Peyer's patch (tissue), 4 donors: ENCODE measurements at places on chromosomes 5 and 9. TPM values are rescaled to one million over a fixed set of nuclear protein-coding genes. Genes with fewer than 3 reads are reported as not detected.

FOXD4L6 gene
- total RNA-seq = not detected

FRRS1L gene
- 3.0 TPM for total RNA-seq

FLT4 gene
- total RNA-seq = 5.7 TPM

CTXN3 gene
- total RNA-seq = not detected

ADAM19 gene
- total RNA-seq = 1.1 TPM

SLC25A48 gene
- total RNA-seq = 9.0 TPM

NOXA1 gene
- total RNA-seq = 35.5 TPM

SLC45A2 gene
- not detected for total RNA-seq

CCDC171 gene
- total RNA-seq = 3.2 TPM

HAVCR2 gene
- total RNA-seq = 0.38 TPM

PCAT7 gene
- total RNA-seq = not detected

DNA sequence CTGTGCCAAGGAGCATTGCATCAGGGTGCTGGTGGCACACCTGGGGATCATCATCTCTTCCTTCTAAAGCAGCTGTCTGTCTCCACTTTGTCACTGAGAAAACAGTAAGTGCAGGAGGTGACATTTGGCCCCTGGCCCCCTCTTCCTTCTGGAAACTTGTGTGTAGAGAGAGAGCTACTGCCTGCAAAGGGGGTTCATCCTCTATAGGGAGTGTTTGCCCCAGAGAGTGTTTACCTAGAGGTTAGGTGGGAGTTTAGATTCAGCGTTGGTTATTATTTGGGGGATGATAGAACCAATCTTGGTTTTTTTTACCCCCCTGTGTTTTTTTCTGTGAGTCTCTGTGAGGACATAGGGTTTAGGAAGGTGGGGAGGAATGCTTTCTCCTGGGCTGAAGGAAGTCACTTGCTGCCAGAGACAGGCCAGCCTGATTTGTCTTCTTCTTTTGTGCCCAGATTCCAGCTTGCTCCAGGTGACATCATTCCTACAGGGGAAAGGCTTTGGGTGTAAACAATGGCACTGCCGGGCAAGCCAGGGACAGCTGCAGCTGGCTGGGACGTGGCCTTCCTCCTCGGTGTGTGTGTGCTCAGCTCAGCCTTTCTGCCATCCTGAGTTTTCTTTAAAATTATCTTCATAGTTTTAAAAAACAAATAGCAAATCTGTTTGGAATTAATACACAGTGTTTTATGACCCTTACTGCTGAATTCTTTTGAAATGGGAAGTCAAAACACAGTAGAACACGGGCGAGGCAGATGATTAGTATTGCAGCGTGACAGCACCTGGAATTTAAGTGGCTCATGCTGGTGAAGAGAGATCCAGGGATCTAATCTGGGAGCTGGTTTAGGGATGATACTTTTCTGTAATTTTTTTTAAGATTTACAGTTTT, 24.5 kb downstream of the PRRC2B start:
- no peak overlapping the region for H3K4me3 ChIP-seq
- peak overlapping the region; percentile 13 for H3K27ac ChIP-seq
- H3K36me3 ChIP-seq = no peaks in the 10 kb centered on the region
- DNase-seq = no peak
- H3K4me1 ChIP-seq = peaks cover 4% of the 10 kb centered on the region

DNA sequence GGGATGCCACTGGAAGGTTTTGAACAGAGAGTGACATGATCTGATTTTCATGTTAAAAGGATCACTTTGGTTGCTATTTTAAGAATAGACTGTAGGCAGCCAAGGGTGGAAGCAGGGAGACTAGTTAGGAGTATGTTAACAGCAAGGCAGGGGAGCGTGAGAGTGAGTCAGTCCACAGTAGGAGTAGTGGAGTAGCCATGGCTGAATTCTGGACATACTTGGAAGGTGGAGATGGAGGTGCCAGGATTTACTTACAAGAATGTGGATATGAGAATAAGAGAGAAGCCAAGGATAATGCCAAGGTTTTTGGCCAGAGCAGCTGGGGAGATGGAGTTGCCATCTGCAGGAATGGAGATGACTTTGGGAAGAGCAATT, 118.8 kb downstream of the GALNT10 start:
- no peak for DNase-seq
- no peaks in the 10 kb centered on the region for H3K4me1 ChIP-seq
- H3K4me3 ChIP-seq = no peak overlapping the region

DNA sequence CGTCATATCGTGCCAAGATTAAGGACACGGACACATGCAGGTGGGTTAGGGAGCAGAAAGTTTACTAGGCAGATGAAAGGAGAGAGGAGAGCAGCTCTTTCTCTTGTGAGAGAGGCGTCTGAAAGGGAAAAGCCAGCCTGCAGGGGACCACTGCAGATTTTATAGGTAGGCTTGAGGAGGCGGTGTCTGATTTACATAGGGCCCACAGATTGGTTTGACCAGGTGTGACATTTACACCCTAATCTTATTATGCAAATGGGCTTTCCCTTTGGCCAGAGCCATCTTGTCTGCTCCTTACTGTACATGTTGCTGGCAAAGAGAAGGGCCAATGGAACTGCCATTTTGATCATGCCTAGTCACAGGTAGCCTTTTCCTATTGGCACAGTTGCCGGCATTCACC, 137.2 kb upstream of the TAF11L2 start:
- H3K4me3 ChIP-seq = no peak overlapping the region
- no peaks in the 10 kb centered on the region for H3K27me3 ChIP-seq
- no peak for DNase-seq
- no peaks in the 10 kb centered on the region for H3K36me3 ChIP-seq

DNA sequence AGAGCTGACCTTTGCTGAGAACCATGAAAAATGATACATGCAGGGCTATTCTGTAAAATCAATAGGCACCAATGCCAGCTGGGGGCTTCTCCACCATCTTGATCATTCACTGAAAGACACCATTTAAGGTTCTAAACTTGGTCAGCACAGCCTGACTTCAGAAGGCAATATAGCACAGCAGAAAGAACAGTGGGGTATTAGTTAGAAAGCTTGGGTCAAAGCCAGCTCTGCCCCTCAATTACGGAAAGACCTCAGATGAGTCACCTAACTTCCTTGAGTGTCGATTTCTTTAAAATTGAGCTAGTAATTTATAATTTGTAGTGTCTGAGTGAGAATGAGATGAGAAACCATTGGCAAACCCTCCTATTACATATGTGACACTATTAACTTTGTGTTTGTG, 3.4 kb downstream of the TNC start:
- no peak overlapping the region for H3K27ac ChIP-seq
- H3K36me3 ChIP-seq = no peaks in the 10 kb centered on the region
- H3K4me1 ChIP-seq = no peaks in the 10 kb centered on the region
- no peaks in the 10 kb centered on the region for H3K27me3 ChIP-seq
- DNase-seq = no peak

GRCh38 chr5:159202151-159202550, 7.2 kb downstream of the RNF145 start:
- H3K36me3 ChIP-seq = peaks cover 3% of the 10 kb centered on the region
- H3K4me3 ChIP-seq = no peak overlapping the region
- DNase-seq = no peak
- H3K27me3 ChIP-seq = no peaks in the 10 kb centered on the region

- H3K4me1 ChIP-seq = no peaks in the 10 kb centered on the region
- H3K27me3 ChIP-seq = no peaks in the 10 kb centered on the region
- no peak overlapping the region for H3K4me3 ChIP-seq
- no peak overlapping the region for H3K27ac ChIP-seq
Observed at GRCh38 chr5:156949424-156949823, 13.6 kb downstream of the TIMD4 start.

GRCh38 chr9:12773562-12773961, 1.3 kb upstream of the LURAP1L start:
- no peaks in the 10 kb centered on the region for H3K36me3 ChIP-seq
- no peak overlapping the region for H3K27ac ChIP-seq
- no peak overlapping the region for H3K4me3 ChIP-seq
- H3K27me3 ChIP-seq = no peaks in the 10 kb centered on the region

DNA sequence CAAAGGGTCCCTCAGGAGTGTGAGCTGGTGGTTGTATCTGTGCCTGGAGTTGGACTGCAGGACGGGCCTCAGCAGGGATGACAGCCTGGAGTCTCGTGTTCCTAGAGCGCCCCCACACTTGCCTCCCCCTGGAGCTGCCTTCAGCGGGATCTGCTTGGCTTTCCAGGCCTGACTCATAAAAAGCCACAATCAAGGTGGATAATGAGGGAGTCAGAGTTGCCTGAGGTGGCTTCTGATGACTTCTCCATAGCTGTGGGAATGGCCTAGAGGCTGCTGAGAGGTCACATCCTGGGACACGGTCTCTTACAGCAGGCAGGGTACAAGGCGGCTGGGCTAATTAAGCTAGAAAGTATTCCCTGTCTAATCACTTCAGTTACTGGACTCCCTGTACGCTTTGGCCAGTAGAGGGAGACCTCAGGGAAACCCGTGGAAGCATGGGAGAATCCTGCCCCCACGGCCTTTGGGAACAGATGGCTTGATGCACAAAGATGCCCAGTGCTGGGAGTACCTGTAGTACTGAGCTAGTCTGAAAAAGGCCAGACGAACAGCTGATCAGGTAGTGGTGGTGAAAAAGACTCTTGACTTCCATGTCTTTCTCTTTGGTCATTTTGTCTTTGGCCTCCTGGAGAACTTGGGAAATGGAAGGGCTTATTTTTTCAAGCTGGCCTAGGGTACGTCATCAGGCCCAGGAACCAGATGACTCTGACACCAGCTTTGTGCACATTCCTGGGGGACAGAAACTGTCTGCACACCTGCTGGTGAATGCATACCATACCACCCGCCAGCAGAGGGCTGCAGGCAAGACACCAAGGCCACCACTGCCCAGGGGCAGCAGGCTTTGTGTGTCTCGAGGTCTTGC, 16.1 kb upstream of the FRRS1L start:
- no peak overlapping the region for H3K4me3 ChIP-seq
- no peaks in the 10 kb centered on the region for H3K36me3 ChIP-seq
- no peaks in the 10 kb centered on the region for H3K4me1 ChIP-seq
- no peak for DNase-seq

DNA sequence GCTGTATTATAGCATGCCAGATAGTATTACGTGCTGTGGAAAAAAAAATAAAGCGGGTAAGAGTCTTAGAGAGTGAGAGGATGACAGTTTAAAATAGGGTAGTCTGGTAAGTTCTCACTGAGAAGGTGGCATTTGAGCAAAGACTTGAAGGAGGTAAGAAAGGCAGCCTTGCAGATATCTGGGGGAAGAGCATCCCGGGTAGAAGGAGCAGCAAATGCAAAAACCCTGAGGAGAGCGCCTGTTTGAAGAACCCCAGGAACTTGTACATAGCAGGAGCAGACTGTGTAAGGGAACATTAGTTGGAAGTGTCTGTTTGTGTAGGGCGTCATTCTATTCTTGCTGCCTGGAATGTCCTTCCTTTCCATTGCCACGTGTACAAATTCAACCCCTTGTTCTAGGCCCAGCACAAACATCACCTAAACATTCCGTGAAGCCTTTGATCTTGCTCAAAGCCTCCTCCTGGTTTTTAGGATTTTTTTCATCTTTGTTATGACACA, 2.6 kb downstream of the AP3S1 start:
- no peaks in the 10 kb centered on the region for H3K27me3 ChIP-seq
- no peak overlapping the region for H3K27ac ChIP-seq

- H3K27me3 ChIP-seq = no peaks in the 10 kb centered on the region
- no peaks in the 10 kb centered on the region for H3K36me3 ChIP-seq
- no peak for DNase-seq
- no peak overlapping the region for H3K4me3 ChIP-seq
- H3K27ac ChIP-seq = peak overlapping the region; percentile 99
- peaks cover 5% of the 10 kb centered on the region for H3K4me1 ChIP-seq
Observed at GRCh38 chr5:61329550-61330128, 2.4 kb upstream of the ZSWIM6 start.

- no peak for DNase-seq
- no peak overlapping the region for H3K4me3 ChIP-seq
- no peaks in the 10 kb centered on the region for H3K27me3 ChIP-seq
- no peaks in the 10 kb centered on the region for H3K36me3 ChIP-seq
- H3K4me1 ChIP-seq = no peaks in the 10 kb centered on the region
Observed at GRCh38 chr5:74426506-74426905, 214.0 kb downstream of the ENC1 start.

DNA sequence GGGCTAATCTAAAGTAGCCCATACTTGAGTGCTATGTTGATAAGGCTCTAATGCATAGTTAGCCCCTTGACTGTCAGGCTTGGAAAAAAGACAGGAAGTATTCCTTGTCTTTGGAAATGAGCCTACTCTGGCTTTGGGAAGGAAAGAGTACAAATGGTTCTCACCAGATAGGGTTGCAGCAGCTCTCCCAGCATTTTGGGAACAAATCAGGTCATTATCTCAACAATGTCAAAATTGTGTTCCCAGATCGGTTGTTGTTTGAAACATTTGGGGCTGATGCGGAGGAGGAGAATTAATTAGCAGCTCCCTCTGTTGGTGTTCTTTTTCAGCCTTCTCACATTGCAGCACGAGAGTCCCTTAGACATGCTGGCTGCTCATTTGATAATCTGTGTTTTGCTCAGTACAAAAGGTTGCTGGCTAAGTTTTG, 294.7 kb upstream of the DMRT1 start:
- no peaks in the 10 kb centered on the region for H3K36me3 ChIP-seq
- no peaks in the 10 kb centered on the region for H3K27me3 ChIP-seq
- H3K4me1 ChIP-seq = no peaks in the 10 kb centered on the region
- DNase-seq = no peak

- H3K27ac ChIP-seq = no peak overlapping the region
- H3K4me3 ChIP-seq = no peak overlapping the region
- no peaks in the 10 kb centered on the region for H3K27me3 ChIP-seq
- H3K4me1 ChIP-seq = no peaks in the 10 kb centered on the region
- no peaks in the 10 kb centered on the region for H3K36me3 ChIP-seq
- no peak for DNase-seq
Observed at GRCh38 chr5:8333485-8333884, 464.5 kb downstream of the MTRR start.

DNA sequence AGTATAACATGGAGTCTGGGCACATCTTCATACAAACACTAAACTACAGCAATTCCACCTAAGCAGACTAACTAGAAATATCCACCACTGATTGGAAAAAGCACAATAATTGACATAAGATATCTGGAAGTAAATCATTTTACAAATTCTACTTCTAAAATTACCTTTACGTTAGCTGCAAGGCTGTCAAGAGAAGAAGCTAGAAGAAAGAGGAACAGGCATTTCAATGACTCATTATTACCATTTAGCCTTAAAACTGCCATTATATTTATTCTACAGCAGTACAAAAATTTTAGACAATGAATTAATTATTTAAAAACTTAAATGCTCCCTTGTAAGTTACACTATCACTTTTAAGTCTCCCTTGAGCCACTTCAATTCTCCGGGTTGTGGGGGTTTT, 43.4 kb upstream of the PLPP6 start:
- H3K4me1 ChIP-seq = no peaks in the 10 kb centered on the region
- H3K27ac ChIP-seq = no peak overlapping the region
- H3K4me3 ChIP-seq = no peak overlapping the region

GRCh38 chr9:130196643-130197042, 24.4 kb downstream of the NCS1 start:
- H3K27ac ChIP-seq = no peak overlapping the region
- no peaks in the 10 kb centered on the region for H3K4me1 ChIP-seq
- H3K27me3 ChIP-seq = no peaks in the 10 kb centered on the region
- no peak for DNase-seq

DNA sequence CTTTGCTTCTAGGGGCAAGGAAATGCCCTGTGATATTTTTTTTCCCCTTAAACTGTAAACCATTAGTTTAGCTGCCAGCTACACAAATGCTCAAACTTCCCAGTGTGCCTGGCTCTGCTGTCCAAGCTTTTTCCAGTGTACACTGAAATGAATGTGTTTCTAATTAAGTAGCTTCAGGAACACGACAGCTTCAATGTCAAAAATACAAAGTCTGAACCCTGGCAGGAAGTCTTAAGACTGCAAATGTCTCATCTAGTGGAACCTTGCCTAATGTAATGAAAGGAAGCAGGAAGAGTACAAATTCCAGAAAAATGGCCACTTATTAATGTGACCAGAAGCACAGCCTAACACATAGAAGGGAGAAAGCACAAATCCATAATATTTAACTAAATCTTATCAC, 255.2 kb downstream of the CRB2 start:
- no peaks in the 10 kb centered on the region for H3K36me3 ChIP-seq
- no peak overlapping the region for H3K27ac ChIP-seq
- no peak overlapping the region for H3K4me3 ChIP-seq
- no peaks in the 10 kb centered on the region for H3K4me1 ChIP-seq
